NCI-H524 (cell line): ENCODE measurements at places on chromosomes 12 and 14.

DNA sequence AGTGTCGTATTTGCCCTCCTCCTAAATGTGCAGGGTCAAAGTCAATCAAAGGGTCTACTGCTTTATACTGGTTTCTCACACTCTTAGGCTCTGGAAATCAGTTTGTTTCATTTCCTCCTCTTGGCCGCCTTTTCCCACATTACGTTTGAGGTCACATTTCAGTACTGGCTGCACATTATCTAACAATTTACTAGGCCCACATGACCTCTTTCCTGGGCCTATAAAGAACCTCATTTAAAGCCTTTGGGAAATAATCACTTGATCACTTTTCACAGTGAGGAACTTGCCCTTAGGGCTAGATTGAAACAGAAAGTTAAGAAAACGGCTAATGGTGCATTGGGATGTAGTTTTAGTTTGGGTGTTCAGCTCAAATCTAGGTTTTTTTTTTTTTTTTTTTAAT lies 497.5 kb downstream of the RERGL start:
- no peak for DNase-seq

DNA sequence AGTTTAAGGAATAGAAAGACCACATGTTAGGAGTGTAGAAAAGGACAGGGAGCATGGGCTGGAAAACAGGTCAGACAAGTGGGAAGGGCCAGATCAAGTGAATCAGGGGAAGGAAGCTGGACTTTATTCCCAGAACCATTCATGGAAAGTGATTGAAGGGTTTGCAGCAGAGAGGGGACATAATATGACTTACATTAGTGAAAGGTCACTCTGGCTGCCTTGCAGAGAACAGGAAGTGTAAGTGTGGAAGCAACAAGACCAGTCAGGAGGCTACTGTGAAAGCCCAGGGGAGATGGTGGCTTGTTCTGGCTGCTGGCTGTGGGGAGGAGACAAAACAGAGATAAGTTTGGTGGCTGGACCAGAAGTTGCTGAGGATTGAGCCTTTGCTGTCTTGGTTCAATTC lies 69.1 kb downstream of the VCPKMT start:
- no peak for DNase-seq

DNA sequence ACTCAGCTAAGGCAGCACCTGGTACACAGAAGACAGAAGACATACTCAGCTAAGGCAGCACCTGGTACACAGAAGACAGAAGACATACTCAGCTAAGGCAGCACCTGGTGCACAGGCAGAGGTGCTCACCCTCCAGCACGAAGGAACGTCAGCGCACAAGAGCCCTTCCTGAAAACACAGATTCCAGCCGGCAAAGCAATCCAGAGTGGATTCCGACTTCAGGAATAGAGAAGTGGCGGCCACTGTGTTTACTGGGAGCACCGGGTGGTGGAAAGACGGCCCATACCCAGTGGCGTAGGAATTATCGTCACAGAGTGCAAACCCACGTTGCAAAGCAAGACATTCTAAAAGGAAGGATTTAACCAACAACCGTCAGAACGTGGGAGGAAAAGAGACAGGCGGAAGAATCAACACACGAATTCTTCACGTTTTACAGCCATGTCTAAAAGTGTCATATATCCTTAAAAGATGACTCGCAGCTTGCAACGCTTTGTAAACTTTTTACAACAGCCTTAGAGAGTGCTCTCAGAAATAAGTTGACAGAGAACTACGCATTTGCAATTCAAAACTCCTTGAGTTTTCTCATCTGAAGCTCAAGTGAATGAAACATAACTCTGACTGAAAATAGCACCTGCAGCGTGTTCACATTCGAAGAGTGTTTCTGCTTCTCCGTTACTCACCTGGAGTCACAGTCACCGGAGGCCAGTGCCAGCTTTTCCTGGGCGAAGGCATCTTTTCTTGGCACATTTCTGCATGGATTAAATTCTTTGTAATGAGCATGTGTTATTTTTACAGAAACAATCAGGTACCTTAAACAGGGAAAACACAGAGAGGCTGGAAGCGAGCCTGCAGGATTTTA lies 55.8 kb upstream of the GALNT9 start:
- DNase-seq: no peak

DNA sequence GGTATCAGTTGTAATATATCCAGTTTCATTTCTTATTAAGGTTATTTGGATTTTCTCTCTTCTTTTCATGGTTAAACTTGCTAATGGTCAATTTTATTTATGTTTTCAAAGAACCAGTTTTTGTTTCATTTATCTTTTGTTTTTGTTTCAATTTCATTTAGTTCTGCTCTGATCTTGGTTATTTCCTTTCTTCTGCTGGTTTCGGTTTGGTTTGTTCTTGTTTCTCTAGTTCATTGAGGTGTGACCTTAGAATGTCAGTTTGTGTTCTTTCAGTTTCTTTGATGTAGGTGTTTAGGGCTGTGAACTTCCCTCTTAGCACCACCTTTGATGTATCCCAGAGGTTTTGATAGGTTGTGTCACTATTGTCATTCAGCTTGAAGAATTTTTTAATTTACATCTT lies 145.6 kb upstream of the SLCO1B1 start:
- DNase-seq: no peak

DNA sequence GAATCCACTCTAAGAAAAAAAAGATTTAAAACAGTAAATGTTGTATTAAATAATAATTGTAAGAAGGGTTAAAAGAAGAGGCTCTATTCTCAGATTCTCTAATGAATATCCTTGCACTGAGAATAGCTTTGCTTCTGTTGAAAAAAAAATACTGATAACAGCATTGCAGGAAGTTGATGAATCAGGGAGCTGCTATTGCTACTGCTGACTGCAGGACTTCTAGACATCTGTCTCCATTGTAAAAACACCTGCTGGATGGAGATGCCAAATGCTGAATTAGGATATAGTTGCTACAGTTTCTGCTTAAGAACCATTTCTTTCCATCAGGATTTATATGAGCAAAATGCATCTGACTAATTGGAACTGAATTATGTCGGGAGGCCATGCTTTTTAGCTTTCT lies 50.3 kb upstream of the ANP32D start:
- no peak for DNase-seq

GRCh38 chr12:88258396-88258795 lies 116.3 kb downstream of the TMTC3 start:
- DNase-seq: no peak

DNA sequence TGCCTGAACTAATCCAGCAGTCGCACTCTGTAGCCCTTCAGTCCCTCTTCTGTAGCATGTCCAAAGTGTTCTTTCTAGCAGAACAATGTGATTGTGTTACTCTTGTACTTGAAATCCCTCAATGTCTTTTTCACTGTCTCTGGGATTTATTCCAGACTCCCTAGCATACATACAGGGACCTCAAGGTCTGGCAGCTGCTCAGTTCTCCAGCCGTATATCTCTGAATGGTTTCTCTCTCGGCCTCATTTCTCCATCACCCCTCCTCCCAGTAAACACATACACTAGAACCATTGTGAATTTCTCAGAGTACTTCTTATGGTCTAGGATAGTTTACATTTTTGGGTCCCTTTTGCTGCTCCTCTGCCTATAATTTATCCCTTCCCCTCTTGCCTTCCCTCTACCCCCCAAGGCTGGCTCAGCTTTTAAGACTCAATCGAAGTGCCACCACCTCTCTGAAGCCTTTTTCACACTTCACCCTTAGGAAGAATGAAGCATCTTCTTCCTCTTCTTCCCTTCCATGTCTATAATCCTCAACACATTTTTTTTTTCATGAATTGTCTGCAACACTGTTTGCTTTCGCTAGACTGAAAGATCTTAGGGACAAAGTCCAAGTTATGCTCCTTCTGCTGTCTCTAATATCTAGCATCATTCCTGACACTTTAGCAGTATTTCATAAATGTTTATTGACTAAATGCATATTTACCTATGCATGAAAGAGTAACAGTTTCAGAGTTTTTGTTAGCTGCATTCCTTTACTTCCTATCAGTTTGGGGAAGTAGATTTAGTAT lies 446.1 kb downstream of the ZFP36L1 start:
- no peak for DNase-seq

DNA sequence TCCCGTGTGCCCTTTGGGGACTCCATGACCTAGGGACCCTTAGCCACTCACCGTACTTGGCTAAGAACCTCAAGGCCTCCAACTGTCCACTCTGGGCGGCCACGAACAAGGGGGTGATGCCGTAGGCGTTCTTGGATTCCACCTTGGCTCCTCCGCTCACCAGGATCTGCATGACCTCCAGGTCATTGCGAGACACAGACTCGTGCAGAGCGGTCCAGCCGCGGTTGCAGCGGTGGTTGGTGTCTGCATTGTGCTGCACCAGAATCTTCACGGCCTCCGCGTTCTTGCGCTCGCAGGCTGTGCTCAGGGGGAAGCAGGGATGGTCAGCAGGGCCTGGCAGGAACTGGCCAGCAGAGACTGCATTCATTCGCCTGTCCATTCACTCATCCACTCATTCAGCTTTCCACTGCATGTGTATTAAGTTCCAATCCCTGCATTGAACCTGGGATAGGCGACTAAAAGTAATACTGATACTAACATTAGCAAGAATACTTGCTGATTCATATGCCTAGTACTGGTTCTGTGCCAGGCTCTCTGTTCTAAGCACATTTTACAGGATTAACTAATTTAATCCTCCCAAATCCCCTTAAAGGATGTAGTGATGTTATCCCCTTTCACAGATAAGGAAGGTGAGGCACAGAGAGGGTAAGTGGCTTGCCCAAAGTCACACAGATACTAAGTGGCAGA lies 23.9 kb downstream of the FAM181A start:
- no peak for DNase-seq

GRCh38 chr14:104385531-104386101 lies 193.9 kb upstream of the C14orf180 start:
- no peak for DNase-seq

GRCh38 chr12:118190266-118190665 lies 54.3 kb downstream of the PEBP1 start:
- no peak for DNase-seq

DNA sequence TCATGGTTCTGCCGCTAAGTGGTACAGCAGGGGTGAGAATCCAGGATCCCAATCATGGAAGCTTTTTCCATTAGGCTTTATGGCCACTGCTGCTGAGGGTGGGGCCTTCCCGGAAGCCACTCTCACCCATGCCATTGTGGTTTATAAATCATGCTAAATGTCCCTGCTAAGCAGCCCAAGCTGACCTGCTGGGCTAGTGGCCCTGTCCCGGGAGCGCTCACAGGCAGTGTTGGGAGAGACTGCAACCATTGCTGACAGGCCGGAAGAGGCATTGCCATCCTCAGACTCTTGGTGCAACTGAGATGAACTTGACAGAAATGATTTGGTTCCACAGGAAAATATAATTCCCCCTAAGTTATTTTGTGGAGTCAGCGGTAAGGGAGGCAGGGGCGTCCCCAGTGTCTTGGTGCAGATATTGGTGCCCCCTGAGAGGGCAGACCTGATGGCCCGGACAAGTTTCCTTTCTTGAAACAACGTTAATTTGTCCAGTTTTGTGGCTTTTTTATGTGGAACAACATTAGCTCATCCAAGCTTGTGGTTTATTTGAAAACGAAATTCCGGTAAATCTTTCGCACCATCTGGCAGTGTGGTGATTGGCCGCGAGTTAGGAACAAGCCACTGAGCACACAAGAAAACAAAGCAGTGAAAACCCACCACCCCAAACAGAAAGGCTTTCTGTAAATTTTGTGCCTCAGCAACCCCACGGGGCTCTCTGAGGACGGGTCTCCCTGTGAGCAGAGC lies 82.3 kb downstream of the SSPN start:
- no peak for DNase-seq

- DNase-seq: no peak
Observed at GRCh38 chr12:93772003-93772700, 95.0 kb downstream of the CRADD start.

DNA sequence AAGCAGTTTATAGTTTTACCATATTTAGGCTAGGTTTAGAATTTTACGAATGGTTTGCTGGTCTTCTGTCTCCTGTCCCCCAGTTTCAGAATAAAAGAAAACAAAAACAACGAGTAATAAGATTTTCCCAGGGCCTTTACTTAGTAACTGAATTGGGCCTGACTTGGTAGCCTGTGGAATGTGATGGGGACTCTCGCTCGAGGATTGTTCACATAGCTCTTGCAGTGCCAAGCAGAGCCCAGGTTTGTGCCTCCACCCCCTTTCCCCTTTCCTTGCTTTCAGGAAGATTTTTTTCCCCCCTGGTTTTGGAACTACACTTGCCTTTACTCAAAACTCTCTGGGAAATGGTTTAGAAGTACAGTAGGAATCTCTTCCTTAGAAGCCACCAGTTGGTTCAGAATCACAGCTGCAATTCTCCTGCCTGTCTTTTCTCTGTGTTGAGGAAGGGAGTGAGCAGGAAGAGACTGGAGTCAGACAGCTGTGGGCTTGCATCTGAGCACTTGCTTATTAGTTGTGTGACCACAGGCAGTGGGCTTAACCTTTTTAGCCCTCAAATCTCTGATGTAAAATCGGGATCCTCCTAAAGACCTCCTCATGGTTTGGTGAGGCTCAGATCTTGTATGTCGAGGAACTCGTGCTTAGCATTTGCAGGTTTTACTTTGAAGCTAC lies 501.2 kb downstream of the PCNX1 start:
- no peak for DNase-seq

DNA sequence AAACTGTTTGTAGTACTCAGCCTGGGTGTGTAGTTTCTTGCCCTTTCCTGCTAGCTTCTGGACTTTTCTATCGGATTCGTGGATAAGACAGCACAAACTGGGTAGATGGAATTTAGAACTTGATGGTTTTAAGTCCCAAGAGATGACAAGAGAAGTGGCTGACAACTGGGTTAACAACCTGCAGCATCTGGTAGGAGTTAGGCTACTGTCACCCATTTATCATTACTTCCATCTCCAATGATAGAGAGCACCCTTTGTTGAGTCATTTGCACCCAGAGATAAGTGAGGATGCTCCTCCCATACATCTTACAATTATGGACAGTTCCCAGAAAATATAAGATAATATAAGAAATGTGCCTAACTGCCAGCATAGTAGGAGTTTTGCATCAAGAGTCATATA lies 50.2 kb upstream of the FLRT2 start:
- no peak for DNase-seq

GRCh38 chr12:50387487-50387886 lies 8.9 kb downstream of the FAM186A start:
- no peak for DNase-seq

DNA sequence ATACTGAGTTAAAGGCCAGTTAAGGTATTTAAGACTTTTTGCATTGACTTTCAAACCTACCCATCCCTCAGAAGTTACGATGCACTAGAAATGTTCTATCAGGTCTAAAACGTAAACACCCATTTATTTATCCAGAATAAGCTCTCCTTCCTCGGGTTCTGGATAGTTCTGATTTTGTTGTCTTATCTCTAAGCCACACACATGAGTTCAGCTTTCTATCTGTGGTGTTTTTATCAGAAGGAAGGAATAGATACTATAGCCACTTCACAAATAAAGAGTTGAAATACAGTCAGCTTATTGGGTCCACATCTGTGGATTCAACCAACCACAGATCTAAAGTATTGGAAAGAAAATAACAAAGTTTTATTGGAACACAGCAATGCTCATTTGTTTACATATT lies 5.4 kb downstream of the SFSWAP start:
- no peak for DNase-seq

- no peak for DNase-seq
Observed at GRCh38 chr14:93114713-93115068, 1.0 kb downstream of the ITPK1 start.

- DNase-seq: peak; percentile 17
Observed at GRCh38 chr12:123141615-123142517, 9.0 kb downstream of the PITPNM2 start.

- no peak for DNase-seq
Observed at GRCh38 chr12:94872671-94872970, 130.9 kb downstream of the NDUFA12 start.

GRCh38 chr12:85006206-85006605 lies 29.9 kb downstream of the TSPAN19 start:
- DNase-seq: peak; percentile 54
